Right atrium auricular region (tissue), 2 donors: ENCODE measurements at places on chromosomes 5 and 9. TPM values are rescaled to one million over a fixed set of nuclear protein-coding genes. Genes with fewer than 3 reads are reported as not detected.

The SNAPC3 gene
- total RNA-seq: 14.5 TPM

The PGGT1B gene
- 8.8 TPM for total RNA-seq

The SLC25A2 gene
- not detected for total RNA-seq

DNA sequence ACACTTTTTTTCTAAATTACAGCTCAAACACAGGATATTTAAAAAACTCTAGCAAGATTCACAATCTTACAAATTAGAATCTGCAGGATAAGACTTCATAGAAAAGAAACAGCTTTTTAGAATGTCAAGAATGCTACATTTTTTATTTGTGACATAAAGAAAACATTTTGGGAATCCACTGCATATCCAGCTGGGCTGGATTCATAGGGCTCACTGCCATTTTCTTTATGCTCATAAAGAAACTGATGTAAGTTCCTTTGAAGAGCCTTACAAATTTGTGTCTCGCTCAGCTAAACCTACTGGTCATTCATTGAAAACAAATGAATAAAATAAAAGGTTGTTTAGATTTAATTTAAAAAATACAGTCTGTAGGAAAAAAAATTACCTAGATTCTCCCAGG, 332.3 kb downstream of the TRPM3 start:
- no peaks in the 10 kb centered on the region for H3K36me3 ChIP-seq
- no peak overlapping the region for H3K27ac ChIP-seq
- DNase-seq: no peak
- H3K4me3 ChIP-seq: no peak overlapping the region

DNA sequence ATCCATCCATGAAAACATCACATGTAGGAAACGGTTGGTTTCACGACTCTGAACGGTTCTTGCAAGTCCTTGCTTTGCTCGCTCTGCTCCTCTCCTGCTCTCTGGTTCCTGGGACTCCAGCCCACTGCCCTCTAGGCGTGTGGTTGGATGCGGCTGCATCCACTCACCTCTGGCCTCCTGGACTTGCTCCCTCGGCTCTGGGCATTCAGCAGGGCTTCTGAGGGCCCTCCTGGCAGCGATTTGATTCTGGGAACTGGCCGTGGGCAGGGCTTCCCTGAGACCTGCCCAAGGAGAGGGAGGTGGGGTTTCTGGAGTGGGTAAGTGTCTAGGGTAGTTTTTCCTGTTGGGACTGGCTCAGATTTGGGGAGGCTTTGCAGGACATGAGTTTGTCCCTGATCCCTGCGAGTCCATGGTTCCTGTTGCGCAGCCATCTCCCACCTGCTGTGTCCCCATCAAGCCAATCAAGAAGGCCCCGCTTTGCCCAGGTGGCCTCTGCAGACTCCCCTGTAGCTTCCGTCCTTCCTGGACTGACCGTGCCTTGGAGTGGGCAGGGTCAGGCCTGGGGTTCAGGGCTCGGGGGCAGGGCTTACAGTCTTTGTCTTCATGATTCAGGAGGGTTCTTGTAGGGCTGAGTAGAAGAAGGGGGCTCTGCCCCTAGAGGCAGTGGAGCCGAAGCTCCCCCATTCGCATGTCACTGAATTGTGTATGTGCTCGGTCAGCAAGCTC, 192.3 kb downstream of the CACNA1B start:
- H3K27me3 ChIP-seq: no peaks in the 10 kb centered on the region
- H3K27ac ChIP-seq: no peak overlapping the region
- no peak overlapping the region for H3K4me3 ChIP-seq
- no peak for DNase-seq
- H3K4me1 ChIP-seq: no peaks in the 10 kb centered on the region
- no peaks in the 10 kb centered on the region for H3K36me3 ChIP-seq
